COR-L47 (cell line): ENCODE measurements at places on chromosomes 12 and 14.

DNA sequence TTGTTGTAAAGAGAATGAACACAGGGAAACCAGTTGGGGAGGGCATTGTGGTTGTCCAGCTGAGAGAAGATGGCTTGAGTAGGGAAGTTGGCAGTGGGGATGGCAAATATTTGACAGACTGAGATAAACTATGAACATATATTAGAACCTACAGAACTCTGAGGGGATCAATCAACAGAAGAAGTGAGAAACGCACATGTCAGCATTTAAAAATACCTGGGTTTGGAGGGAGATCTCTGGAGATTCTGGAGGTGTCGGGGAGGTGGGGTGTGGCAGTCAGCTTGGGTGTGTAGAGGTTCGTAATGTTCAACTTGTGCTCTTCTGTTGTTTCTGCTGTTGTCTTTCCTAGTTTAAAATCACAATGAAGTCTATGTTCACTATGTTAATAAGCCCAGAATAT lies 517.8 kb downstream of the AACS start:
- DNase-seq: no peak

DNA sequence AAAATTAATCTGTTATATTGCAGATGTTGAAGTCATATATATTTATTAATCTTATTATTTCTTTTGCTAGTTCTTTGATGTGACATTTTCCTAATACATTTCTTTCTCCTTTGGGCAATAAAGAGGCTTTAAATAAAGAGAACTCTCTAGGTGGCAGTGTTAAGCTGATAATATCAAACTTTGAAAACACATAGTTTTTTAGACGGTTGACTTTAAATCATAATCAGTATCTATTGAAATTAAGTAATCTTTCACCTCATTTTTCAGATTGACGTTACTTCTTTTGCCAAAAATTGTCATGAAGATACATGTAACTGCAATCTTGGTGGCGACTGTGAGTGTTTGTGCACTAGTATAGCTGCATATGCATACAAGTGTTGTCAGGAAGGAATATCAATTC lies 130.8 kb upstream of the PTPRQ start:
- DNase-seq: peak; percentile 5

GRCh38 chr14:65444230-65444629 lies 31.7 kb downstream of the FUT8 start:
- no peak for DNase-seq

GRCh38 chr14:43687921-43688320 lies 819.2 kb downstream of the FSCB start:
- DNase-seq: no peak

GRCh38 chr12:47353508-47353907 lies 273.7 kb upstream of the AMIGO2 start:
- DNase-seq: no peak

- DNase-seq: no peak
Measured at GRCh38 chr14:89356496-89356895, 60.5 kb downstream of the FOXN3 start.

GRCh38 chr12:113852264-113852663 lies 113.9 kb downstream of the RBM19 start:
- peak; percentile 24 for DNase-seq

DNA sequence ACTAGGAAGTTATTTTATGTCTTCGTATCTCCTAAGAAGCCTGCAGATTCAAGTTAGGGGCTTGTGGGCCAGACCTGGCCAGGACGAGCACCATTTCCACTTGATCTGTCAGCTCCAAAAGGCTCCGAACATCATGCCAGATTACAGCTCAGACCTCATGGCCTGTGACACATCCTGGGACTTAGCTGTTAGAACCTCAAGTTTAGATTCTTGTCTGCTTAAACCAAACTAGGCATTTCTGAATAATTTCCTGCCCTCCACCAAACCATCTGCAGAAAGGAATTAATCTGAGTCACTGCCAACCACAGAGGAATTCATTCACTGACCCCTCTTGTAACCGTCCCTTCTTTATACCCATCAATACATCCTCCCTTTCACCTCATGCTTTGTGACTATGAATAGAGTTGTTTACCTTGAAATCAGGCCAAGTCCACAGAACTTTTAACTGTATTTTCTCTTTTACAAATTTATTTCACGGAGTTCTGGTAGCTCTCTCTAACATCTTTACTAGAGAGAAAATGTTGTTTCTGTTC lies 120.3 kb downstream of the FBXL14 start:
- DNase-seq: no peak

DNA sequence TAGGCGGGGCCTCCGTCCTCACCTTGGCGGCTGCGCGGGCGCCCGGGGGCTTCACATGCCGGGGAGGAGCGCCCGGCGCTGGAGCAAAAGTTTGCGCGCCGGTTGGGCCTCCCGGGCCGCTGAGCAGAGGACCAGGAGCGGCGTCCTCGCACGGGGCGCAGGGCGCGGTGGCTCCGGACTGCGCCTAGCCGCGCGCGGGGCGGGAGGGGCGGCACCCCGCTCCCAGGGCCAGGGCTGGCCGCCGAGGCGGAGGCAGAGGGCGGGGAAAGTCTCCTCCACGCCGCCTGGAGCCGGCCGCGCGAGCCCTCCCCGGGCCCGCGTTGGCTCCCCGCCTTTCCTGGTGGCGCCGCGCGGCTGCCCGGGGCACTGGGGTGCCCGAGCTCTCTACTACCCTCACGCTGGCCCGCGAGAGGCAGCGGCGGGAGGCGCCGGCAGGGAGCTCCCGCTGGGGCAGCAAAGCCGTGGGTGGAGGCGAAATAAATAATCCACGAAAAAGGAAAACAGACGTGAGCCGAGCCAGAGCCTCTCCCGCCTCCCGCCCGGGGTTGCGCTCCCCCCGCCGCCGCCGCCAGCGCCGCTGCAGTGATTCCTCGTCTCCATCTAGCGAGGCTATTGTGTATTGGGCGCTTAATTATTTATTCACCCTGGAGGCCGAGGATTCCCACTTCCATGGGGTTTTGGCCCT lies 400 bp upstream of the PRIMA1 start:
- peak; percentile 74 for DNase-seq

- DNase-seq: peak; percentile 1
Measured at GRCh38 chr14:30177781-30178180, 250.1 kb upstream of the PRKD1 start.

GRCh38 chr12:84034871-84035270 lies 877.7 kb downstream of the SLC6A15 start:
- no peak for DNase-seq

- no peak for DNase-seq
Measured at GRCh38 chr12:56908136-56908535, 26.1 kb downstream of the SDR9C7 start.

DNA sequence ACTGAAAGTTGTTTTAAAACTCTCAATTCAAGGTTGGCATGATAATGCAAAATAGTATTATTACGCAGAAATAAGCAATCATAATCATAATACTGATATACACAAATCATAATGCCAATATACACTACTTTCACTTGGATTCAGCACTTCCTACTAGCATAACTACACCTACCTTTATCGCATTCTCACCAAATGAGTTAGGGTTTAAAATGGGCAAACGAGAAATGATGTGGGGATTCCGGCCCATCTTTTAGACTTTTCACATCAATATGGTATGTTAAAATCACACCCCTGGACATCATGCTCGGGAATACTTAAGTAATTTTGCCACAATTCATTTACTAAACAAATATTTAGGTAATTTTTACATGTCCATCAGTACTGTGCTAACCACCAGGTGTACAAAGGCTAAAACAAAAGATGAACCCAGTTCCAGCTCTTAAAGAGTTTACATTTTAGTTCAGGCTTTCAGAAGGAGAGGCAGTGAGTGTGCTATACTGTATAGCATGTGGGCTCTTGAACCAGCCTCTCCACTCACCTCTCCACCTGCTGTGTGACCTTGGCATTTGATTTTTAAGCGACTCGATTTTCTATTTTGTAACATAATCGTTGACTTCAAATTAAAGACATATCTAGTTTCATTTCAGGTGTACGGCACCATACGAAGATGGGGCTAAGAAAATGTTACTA lies 1.1 kb upstream of the USP15 start:
- peak; percentile 17 for DNase-seq

GRCh38 chr12:54161481-54162437 lies 27.0 kb downstream of the SMUG1 start:
- no peak for DNase-seq

DNA sequence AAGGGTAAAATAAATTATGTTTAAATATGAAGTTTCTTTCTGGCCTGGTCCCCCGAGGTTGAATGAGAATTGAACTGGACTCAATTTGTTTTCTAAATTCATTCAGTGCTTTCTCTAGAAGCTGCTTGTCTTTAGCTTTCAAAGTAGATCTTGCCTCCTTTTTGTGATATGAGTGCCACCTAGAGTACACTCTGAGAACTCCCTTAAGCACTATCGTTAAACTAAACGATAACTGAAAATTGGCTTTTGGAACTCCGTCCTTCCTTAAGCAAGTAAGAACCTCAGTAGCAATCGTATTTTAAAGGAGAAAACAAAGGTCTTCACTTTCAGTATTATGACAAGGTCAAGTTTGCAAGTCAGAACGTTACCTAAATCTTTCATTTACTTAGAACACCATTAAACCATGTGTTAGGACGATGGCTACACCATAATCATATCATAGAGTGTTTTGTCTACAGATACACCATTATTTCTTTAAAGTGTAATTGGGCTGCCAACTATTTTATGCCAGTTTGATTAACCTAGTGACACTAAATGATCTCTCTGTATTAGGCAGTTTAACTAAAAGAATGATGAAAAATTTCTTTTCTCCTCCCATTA lies 364.8 kb downstream of the SNAPC1 start:
- DNase-seq: peak; percentile 53

GRCh38 chr12:112261559-112261958 lies 120.7 kb downstream of the HECTD4 start:
- DNase-seq: no peak

- no peak for DNase-seq
Measured at GRCh38 chr14:54672688-54673087, 105.8 kb downstream of the SAMD4A start.

- no peak for DNase-seq
Measured at GRCh38 chr14:82420871-82421270, 887.2 kb upstream of the SEL1L start.
